Epithelial cell of alveolus of lung (primary cell): ENCODE measurements at places on chromosomes 2 and 18. TPM values are rescaled to one million over a fixed set of nuclear protein-coding genes. Genes with fewer than 3 reads are reported as not detected.

Gene FTCDNL1
- 0.39 TPM in 1 of 2 replicates, not detected in the other for total RNA-seq

Gene CD207
- total RNA-seq: not detected in 2 replicates

Gene NEU4
- total RNA-seq: 0.08 TPM in 1 of 2 replicates, not detected in the other

Gene NT5DC4
- total RNA-seq: not detected in 2 replicates

Gene LBX2
- total RNA-seq: 0.64 and 3.1 TPM in 2 replicates

Gene SRD5A2
- not detected in 2 replicates for total RNA-seq

Gene PIEZO2
- 21.9 and 25.4 TPM in 2 replicates for total RNA-seq

Gene LOXHD1
- total RNA-seq: not detected in 2 replicates

Gene CAPN10
- total RNA-seq: 13.6 and 15.6 TPM in 2 replicates

Gene EPB41L3
- 19.7 and 44.6 TPM in 2 replicates for total RNA-seq

Gene MGAT4A
- total RNA-seq: 0.39 and 0.56 TPM in 2 replicates

Gene SMYD5
- 6.6 and 21.3 TPM in 2 replicates for total RNA-seq

Gene PTGR3
- total RNA-seq: 13.7 and 32.4 TPM in 2 replicates

Gene ACVR1C
- total RNA-seq: under 0.01 and 2.2 TPM in 2 replicates

Gene C2orf72
- total RNA-seq: 0.08 and 0.26 TPM in 2 replicates

Gene CD8A
- total RNA-seq: not detected in 2 replicates

Gene MAL
- total RNA-seq: not detected in 2 replicates

Gene RESP18
- not detected in 2 replicates for total RNA-seq

Gene BABAM2
- 27.5 and 35.7 TPM in 2 replicates for total RNA-seq

Gene CHAC2
- total RNA-seq: 0.16 and 6.9 TPM in 2 replicates

Gene B4GALT6
- 1.7 and 4.8 TPM in 2 replicates for total RNA-seq

Gene CASP10
- 0.88 and 2.2 TPM in 2 replicates for total RNA-seq

Gene RUFY4
- total RNA-seq: not detected in 2 replicates

Gene MROH2A
- not detected in 2 replicates for total RNA-seq

Gene CCDC121
- total RNA-seq: 0.40 and 1.8 TPM in 2 replicates

Gene IKZF2
- 2.2 and 4.7 TPM in 2 replicates for total RNA-seq

Gene LRP2
- total RNA-seq: not detected in 2 replicates

Gene ABCG8
- total RNA-seq: not detected in 2 replicates

Gene CYP27A1
- 13.3 and 30.4 TPM in 2 replicates for total RNA-seq

Gene LCT
- total RNA-seq: under 0.01 and 0.08 TPM in 2 replicates

Gene TP53I3
- 54.9 and 77.7 TPM in 2 replicates for total RNA-seq

Gene TLX2
- total RNA-seq: not detected in 2 replicates

Gene UNC50
- 32.7 and 48.2 TPM in 2 replicates for total RNA-seq

Gene SP110
- total RNA-seq: 8.1 and 10.5 TPM in 2 replicates

Gene IMPACT
- 22.2 and 23.9 TPM in 2 replicates for total RNA-seq

Gene ZNF892
- 2.2 and 5.7 TPM in 2 replicates for total RNA-seq

Gene GPR17
- not detected in 2 replicates for total RNA-seq

Gene NYAP2
- total RNA-seq: under 0.01 TPM in 1 of 2 replicates, not detected in the other

Gene CELF4
- not detected in 2 replicates for total RNA-seq

Gene HOXD4
- not detected in 2 replicates for total RNA-seq
